ENCODE measurements at places on chromosomes 2 and 18. TPM values are rescaled to one million over a fixed set of nuclear protein-coding genes. Genes with fewer than 3 reads are reported as not detected.
A peak's percentile ranks its signal among the peaks of the same experiment; 100 is the strongest.

Gene PID1
- 0.68 TPM for total RNA-seq

Gene RASGRP3
- 90.3 TPM for total RNA-seq

Gene RAB11FIP5
- 68.3 TPM for total RNA-seq

Gene CNDP1
- total RNA-seq: not detected

Gene IL36A
- not detected for total RNA-seq

Gene DNPEP
- 48.9 TPM for total RNA-seq

- DNase-seq: no peak
Observed at GRCh38 chr2:18856765-18857164, 267.4 kb upstream of the NT5C1B start.

GRCh38 chr2:145775591-145775990 is 1255.7 kb upstream of the ZEB2 start:
- no peak for DNase-seq

DNA sequence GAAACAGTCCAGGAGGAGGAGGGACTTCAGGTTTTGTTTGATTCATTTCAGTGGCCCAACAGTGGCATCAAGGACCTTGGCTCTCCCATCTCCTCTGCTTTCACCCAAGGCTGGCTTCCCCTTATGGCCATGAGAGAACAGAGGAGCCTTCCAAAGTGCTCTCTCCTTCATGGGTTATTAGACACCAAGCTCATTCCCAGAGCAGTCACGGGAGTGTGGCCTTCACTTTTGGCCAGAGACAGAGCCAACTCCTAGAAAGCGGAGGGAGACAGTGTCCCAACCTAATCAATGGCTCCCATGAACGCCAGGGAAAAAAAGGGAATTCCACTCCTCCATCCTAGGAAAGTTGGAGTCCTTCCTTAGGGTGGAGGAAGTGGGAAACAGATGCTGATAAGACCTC is 871 bp upstream of the DUSP28 start:
- no peak for DNase-seq

DNA sequence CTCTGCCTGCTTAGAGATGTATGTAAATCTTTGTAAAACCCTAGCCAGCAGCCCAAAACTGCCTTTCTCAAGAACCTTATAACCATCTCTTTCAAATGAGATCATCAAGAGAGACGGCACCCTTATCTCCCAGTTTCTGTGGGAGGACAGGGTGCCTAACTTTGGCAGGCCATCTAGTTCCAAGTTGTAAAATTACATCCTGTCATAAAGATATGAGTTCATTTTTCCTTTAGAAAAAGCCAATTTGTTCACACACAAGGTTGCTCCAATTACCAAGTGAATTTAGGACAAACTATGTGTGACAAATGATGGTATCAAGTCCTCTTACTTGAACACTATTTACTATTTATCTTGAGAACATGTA is 65.3 kb downstream of the MEMO1 start:
- DNase-seq: no peak

GRCh38 chr2:68263632-68264031 is 11.3 kb upstream of the PPP3R1 start:
- no peak for DNase-seq

DNA sequence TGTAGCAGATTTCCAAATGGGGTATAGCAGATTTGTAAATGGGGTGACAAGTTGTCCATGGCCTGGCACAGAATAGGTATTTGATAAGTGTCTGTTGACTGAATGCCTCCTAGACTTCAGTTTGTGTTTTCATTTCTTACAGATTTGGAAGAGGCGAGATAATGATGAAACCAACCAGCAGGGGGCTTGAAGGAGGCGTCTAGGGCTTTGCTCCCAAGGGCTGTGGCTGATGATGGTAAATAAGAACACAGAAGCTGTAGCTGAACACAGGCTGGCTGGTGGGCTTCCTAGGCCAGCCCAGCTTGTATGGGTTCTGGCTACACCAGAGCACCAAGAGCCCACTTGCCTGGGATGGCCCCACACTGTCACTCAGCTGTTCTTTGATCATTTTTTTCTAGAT is 19.4 kb downstream of the SFTPB start:
- peak; percentile 20 for DNase-seq

- no peak for DNase-seq
Observed at GRCh38 chr2:239496700-239497099, 95.9 kb upstream of the HDAC4 start.

- no peak for DNase-seq
Observed at GRCh38 chr2:152950126-152950525, 231.7 kb downstream of the ARL6IP6 start.

DNA sequence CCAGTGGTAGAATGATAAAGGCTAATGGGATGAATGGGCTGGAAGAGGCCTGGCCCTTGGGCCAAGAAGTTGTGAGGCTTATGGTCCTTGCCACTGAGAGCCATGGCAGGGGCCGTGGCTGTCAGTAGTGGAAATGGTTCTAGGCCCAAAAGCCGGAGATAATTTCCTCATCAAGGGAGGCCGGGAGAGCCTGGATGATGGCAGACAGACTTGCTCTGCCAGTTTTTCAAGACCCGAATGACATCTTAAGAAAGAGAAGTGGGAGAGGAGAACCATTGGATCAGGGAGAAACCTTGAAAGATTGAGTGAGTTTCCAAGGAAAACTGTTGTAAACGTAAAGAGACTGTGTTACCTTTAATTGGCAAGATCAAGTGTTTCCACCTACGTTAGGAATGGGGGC is 46.3 kb upstream of the VPS54 start:
- DNase-seq: no peak

DNA sequence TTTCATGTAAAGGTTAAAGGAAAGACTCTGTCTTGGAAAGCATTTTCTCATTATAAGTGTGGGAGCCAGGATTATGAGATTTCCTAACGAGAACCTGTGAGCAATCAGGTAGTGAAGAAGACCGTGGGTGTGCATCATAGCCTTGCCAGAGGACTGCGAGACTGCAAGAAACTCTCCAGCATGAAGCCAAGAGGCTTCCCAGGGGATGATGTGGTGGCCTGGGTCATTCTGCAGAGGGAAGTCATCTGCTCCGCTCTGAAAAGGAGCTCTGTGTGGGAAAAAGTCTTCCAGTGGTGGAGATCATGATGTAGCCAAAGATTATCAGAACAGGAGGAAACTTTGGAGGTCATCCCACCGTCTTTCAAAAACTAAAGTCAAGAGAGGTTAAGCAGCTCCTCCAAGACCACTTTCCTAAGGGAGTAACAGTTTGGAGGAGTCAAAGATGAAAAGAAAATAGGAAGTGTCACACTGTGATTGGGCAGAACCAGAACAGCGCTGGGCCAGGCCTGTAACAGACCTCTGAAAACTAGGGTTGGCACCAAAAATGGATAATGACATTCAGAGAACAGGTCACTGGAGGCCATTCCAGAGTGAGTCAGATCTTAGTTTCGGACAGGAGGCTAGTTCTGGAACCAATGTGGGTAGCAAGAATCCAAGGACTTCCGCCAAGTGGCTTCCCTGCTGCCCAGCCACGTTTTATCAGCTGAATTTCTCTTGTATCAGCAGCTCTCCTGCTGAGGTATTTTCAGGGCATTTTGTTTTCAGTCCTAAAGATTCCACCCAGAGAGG is 113.0 kb downstream of the LRATD1 start:
- DNase-seq: no peak

DNA sequence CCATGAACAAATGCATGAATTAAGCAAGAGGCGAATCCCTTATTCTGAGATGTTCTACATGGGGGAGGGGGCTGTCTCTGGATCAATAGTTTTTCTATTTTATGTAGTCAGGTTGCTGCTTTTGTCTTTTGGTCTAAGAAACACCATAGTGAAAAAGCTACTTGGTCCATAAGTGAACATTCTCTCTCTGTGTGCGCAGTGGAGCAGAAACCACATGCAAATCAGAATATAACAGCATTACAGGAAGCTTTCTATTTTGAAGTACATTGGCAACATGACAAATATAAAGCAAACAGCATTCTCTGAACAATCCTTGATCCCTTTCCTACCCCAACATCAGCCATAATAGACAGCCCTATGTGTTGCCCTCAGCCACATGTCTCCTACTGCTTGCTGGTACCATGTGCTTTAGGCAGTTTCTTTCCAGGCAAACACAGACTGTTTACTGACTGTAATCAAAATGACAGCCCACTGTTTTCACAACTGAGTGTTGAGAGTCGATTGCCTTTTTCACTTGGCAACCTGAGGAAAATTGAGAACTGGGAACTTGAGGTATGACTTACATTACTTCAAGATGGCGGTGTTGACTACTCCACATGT is 10.6 kb downstream of the SCN3A start:
- no peak for DNase-seq

DNA sequence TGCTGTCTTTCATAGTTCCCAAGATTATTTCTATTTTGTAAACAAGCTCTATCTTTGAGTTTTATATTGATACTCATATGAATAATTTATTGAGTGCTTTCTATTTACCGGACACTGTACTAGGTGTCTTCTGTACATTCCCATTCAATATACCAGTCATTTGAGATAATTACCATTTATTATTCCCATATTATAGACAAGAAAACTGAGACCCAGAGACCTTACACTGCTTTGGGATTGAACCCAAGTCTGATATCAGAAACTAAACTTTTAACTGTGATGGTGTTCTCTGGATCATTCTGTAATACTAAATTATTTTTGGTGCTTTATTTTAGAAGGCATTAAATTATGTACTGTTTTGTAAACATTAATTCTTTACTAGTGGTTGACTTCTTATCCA is 17.3 kb downstream of the SPOPL start:
- no peak for DNase-seq

GRCh38 chr2:105005181-105005951 is 32.5 kb upstream of the MRPS9 start:
- DNase-seq: no peak

GRCh38 chr18:49967171-49967570 is 153.8 kb upstream of the ACAA2 start:
- DNase-seq: no peak

DNA sequence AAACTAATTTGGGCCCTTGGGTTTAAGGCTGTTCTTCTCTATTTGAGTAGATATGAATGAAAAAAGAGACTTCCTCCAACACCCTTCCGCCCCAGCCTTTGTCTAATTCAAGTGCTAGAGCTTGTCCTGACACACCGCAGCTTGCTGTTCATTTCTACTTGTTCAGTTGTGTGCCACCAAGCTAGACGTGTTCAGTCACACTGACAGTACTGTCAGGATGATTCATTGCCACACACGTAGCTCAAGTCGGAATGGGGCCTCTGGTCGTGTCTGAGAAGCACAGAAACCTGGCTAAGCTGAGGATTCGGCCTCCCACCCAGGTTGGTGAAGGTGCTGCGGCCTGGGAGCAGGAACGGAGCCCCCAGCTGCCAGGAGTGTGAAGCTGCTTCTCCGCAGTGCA is 45.6 kb upstream of the INHBB start:
- no peak for DNase-seq

DNA sequence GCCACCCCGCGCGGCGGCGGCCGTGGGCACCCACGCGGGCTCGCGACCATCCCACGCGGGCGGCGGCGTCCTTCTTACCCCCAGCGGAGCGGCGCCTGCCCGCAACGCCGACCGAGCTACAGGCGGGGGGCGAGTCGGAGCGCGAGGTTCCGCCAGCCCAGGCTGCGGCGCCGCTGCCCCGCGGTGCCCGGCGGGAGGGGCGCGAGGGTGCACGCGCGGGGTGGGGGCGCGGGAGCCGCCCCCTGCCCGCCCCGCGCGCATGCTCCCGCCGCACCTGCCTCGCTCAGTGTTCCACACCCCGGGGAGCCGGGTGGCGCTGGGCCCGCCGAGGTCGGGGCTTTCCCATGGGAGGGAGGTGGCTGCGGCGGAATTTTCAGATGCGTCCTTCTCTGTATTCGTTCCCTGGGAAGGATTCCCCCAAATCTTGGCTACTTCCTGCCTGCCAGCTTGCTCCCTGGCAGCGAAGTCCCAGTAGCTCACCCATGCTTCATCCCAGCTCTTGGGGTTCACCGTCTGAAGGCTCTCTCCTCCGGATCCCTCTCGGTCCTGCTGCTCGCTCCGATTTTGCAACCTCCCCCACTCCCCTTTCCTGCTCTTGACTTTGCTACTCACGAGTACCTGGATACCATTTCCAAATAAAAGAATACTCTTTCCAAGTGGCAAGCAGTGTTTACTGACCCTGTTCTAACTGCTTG is at the start of gene L3MBTL4:
L3MBTL4 (minus strand) TSS at position 189 of the 695 bp plus-strand sequence. CDS start 103,286 bp downstream, outside the sequence.
- no peak for DNase-seq

GRCh38 chr2:122999821-123000220 is 1025.3 kb upstream of the CNTNAP5 start:
- DNase-seq: no peak

DNA sequence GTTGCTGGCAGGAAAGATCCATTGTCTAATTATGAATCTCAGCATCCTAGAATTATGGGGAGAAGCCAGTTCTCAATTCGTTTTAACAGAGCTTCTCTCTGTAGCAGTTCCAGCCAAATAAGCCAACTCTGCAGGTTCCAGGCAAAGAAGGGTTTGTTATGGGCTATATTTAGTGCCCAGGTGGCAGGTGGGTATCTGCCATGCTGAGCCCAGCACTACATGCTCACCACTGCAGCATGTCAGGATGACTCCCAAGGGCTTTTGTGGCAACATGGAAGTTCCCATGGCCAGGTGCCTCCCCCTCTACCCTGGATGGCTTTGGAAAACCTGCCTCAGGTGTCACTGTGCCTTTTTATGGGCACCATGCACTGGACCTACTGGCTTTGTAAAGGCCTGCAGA is 137.7 kb upstream of the MSH6 start:
- DNase-seq: no peak

DNA sequence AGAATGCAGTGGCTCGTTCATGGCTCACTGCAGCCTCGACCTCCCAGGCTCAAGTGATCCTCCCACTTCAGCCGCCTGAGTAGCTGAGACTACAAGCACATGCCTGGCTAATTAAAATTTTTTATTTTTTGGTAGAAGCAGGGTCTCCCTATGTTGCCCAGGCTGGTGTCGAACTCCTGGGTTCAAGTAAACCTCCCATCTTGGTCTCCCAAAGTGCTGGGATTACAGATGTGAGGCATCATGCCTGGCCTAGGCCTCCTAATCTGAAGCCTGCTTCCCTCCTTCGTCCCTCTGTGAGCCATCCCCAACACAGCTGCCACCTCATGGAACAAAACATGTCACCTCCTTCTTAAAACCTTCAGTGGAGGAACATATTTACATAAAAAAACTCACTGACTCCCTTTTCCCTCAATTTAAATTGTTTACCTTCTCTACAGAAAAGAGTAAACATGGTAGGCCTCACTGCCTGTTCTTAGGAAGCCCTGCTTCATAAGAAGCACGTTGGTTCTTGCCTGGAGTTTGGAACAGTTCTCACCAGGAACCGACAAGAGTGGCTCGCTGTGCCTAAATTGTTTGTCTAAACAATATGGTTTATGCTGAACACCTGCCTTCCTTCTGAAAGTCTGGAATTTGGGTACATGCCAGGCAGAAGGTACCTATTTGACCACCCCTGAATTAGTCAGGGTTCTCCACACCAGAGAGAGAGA is 12.1 kb upstream of the RHOB start:
- DNase-seq: no peak
